AG09319 (cell line): ENCODE measurements at places on chromosomes 16 and 17.

DNA sequence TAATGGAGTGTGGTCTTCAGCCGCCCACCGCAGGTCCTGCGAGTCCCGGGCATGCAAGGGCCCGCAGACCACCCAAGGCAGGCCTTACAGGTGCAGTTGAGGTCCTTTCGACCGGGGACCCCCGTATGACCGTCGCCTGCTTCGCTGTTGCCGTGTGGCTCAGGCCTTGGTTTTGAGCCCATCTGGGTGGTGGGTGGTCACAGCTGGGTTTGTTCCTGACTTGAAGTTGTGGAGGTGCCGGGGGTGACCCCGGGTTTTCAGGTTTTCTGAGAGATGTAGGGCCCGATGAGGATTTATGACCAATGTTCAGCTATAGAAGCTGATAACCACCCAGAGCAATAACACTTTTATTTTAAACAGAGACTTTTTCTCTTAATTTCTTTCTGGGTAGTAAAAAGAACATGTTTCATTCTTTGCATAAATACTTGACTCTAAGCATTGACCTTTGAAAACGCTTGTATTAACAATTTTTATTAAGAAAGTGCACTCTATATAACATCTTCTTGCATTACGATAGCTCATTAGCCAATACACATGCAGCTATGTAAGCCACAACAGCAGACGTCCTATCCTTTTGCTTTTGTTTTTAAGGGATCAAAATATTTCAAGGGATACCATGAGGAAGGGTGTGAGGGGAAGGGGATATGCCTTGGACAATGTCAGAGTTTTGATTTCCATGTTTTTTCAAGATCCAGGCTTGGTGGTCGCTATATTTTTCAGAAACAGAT, 1.9 kb downstream of the FOXL1 start:
- DNase-seq, result no peak

DNA sequence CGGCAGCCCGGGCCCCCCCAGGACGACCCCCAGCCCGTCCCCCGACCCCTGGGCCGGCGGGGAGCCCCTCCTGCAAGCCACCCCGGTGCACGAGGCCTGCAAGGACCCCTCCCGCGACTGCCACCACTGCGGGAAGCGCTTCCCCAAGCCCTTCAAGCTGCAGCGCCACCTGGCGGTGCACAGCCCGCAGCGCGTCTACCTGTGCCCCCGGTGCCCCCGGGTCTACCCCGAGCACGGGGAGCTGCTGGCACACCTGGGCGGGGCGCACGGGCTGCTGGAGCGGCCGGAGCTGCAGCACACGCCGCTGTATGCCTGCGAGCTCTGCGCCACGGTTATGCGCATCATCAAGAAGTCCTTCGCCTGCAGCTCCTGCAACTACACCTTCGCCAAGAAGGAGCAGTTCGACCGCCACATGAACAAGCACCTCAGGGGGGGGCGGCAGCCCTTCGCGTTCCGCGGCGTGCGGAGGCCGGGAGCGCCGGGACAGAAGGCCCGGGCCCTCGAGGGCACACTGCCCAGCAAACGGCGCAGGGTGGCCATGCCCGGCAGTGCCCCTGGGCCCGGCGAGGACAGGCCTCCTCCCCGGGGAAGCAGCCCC, 15.6 kb upstream of the ZFPM1 start:
- DNase-seq, result no peak

DNA sequence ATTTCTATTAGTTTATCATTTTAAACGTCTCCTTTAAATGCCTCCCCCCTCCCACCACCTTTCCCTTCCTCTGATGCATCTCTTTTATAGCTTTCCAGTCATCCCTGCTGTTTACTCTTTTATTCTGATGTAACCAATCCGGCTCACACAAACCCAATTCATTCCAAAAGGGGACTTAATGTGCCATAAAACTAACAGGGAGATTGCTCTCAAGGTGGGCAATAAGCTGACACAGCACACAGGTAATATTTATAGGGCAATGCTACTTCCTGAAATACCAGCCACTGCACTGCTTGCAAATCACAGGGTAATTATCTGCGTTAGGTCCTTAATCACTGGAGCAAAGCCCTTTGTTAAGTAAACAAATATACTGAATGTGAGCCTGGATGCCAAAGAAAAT, 23.3 kb upstream of the CA10 start:
- no peak for DNase-seq

DNA sequence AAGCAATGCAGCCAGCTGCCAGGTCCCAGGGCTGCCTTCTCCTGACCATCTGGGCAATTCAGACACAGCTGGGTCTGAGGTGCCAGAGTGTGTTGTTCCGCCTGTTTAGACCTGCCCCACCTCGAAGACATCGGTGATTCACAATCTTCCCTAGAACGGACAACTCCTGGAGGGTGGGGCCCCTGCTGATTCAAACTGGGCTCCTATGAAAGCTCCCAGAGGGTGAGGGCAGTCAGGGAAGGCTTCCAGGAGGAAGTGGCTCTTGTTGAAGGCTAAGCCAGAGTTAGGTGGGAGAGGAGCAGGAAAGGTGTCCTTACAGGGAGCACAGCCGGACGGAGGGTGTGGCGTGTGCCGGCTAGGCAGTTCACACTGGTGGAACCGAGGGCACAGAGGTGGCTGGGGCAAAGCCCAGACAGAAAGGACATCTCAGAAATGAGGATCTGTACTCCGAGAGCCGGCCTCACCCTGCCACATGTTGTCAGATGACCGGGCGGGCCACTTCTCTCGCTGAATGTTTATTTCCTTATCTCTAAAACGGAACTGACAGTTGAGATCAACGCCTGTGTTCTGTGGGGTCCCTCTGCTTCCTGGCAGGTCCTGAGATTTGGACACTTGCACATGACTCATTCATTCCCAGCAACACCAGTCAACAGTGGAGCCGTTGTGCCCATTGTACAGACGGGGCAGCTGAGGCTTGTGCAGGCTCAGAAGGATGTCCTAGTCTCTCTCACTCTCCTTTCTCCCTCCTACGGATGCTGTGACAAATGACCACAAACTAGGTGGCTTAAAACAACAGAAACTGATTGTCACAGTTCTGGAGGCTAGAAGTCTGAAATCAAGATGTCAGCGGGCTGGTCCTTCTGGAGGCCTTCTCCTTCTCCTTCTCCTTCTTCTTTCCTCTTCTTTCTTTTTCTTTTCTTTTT, 26.9 kb upstream of the LITAF start:
- DNase-seq, result no peak

DNA sequence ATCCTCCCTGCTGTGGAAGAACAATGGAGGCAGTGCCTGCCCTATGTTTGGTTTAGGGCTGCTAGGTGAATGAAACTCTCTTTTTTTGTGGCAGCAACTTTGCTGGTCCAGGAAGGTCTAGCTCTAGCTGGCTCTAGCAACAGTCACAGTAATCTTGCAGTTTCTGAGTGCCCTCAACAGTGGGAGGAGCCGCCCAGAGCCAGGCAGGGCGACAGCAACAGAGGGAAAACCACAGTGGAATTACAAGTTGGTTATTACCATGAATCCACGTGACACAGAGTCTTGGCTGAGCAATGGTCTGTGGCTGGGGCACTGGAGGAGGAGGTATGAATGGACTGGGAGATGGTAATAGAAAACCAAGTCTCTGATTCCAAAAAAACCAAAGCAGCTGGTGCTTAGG, 10.3 kb downstream of the HSPB9 start:
- peak; percentile 49 for DNase-seq

GRCh38 chr17:53092072-53092471, 730.7 kb upstream of the KIF2B start:
- no peak for DNase-seq

DNA sequence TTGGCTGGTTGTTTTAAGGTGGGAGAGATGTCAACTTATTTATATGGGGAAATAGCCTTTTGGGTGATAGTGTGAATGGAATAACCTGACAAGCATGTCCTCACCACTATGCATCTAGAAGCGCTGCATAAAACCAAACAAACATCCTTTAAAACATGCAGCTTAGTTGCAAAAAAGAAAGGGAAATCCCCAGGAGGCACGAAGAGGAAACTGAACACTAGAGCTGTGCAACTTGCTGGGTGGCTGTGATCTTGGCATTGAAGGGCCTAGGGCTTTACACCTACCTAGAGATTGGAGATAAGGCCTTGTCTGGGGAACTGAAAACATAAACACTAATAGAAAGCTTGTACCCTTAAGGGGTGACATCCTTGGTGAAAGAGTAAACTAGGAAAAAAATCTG, 7.3 kb downstream of the C16orf54 start:
- no peak for DNase-seq

DNA sequence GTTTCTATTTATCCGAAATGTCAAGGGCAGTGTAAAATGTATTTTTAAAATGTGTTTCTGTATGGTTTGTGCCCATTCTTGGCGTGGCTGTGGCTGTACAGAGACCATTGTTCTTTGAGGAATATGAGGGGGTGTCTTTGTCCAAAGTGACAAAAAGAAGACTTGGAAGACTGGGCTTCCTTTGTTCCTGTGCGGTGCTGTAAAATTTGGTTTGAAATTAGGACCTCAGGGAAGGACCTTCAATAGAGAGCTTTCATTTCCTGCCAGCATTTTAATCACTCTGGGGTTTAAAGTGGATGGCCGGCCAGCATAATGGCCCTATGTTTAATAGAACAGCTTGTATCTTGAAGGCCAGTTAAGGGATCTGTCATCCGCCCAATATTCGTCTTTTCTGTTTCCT, 190.1 kb upstream of the TBX2 start:
- DNase-seq, result no peak

GRCh38 chr17:76276461-76277299, 11.5 kb downstream of the UBALD2 start:
- DNase-seq, result peak; percentile 50

- DNase-seq, result no peak
Measured at GRCh38 chr17:73968680-73969079, 234.8 kb upstream of the RPL38 start.

- DNase-seq, result no peak
Measured at GRCh38 chr16:73306901-73307413, 259.0 kb upstream of the ZFHX3 start.

DNA sequence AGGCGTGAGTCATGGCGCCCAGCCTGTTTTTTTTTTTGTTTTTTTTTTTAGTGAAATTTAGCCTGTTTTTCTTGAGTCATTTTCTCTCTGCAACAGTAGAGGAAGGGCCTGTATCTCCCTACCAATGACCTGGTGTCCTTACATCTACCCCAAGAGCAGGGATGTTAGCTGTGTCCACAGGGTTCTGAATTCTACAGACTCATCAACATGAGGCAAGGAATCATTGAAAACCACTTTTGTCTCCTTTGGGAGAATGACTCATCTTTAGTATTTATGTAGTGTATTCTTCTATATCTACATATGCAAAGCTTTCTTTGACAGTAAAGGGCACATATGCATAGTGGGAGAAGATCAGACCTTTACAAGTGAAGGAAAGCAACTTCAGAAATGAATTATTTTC, 105.3 kb downstream of the SPECC1 start:
- no peak for DNase-seq

DNA sequence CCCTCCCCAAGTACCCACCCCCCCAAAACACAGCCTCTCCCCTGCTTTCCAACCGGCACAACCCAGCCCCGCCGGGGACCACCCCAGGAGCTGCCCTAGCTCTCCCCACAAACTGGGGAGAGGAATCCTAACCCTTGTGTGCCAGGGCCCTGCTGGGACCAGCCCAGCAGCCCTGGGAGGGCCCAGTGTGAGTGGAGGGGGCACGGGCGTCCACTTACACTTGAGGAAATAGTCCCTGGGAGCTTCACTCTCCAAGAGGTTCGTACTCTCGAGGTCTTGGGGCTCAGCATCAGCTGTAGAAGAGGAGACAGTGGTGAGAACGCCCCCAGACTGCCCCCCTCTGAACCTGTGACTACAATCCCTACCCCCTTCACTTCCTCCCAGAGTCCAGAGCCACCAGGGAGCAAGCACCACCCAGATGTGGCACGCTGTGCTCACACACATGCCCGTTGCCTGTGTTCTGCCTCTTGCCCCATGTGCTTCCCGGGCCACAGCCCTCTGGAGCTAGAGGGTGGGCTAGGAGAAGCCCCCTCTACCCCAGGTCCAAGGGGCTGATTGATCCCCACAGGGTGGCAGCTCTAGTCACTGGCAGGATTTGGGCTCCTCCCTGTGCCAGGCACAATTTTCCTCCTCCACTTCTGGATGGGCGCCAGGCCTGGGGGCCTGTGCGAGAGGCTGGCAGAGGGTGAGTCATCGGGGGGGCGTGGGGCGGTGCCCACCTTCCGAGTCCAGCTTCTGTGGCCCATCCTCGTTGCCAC, 3.0 kb downstream of the TRIM47 start:
- DNase-seq, result no peak

- no peak for DNase-seq
Measured at GRCh38 chr17:77214743-77215142, 74.0 kb downstream of the SEC14L1 start.

- DNase-seq, result no peak
Measured at GRCh38 chr16:56203052-56203451, 11.8 kb downstream of the GNAO1 start.

DNA sequence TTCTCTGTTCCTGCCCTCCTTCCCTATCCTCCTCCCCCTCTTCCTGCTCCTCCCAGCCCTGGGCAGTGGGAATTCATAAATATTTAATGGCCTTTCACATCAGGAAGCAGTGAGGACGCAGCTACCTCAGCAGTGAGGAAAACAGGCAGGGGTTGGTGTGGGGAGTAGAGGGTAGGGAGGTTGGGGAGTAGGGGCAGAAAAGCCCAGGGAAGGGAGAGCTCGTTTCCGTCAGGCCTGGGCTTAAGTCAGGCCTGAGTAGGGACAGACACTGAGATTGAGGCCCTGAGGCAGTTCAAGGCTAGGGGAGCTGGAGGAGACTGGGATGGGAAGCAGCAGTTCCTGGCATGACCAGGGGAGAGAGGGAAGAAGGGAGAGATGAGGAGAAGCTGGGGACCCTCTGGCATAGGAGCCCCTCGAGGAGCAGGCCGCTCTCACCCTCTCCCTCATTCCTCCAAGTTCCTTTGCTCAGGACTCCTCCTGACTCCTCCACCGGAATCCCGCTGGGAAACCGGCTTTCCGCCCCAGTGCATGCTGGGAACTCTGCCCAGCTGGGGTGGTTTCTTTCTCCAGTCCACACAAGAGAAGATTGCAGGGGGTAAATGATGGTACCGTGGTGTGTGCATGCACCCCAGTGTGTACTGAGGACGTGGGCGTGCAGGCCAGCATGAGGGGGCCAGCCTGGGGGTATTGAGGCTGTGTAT, 6.2 kb downstream of the SAMD14 start:
- no peak for DNase-seq

GRCh38 chr17:36195434-36196130, 976 bp downstream of the CCL3L1 start:
- DNase-seq, result no peak

DNA sequence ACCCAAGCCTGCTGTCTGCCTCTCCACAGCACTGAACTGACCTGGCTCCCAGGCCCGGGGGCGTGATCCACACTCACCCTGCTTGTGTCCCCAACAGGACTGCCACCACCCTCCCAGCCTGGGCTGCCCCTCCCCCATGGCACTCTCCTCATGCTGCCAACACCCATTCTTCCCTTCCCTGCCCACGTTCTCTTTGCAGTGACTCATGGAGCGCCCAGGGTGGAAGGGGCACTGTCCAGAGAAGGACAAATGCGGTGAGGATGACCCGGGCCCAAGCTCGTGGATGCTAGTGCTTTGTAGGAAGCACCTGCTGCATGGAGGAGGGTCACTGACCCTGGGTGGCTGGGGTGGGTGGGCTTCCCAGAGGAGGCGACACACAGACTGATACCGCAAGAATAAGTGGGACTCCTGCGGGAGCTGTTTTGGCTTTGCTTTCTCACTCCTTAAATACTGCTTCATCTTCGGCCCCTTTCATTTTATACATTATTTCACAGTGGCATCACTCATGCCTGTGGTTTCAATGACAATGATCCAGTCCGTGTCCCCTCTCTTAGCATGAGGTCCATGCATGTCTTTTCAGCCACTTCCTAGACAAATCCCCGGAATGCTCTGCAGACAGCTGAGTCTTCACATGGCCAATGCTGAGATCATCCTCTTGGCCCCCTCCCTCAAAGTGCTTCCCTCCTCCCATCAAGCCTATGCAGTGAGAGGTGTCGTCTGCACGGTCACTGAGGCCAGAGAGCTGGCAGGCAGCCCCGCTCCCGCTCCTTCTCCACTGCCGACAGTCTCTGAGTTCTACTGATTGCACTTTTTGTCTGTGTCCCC, 17.6 kb downstream of the CDK5R1 start:
- no peak for DNase-seq
